ENCODE measurements at places on chromosomes 5 and 9.
A peak's percentile ranks its signal among the peaks of the same experiment; 100 is the strongest.

DNA sequence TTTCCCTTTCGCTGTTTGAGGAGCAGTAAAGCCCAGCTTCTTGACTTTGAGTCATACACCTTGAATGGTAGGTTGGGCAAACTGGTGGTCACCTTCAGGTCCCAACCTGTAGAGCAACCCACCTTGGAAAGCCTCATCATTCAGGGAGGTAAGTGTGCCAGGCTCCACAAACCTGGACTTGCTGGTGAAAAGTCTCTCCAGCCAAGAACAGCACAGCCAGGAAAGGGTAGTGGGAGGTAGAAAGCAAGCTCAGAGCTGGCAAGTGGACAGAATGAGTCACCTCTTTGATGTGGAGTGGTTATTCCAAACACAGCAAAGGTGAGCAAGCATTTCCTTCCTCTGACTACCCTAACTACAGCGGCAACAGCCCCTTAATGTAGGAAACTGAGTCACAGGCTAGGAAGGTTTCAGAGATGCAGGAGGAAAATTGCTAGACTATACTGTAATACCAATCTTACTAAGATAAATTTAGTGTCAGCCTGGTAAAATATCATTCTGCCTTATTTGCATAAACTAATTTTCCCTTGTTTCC, 117.5 kb upstream of the MTAP start:
- DNase-seq = peak; percentile 70

- no peak for DNase-seq
Observed at GRCh38 chr9:68771376-68771775, 66.3 kb downstream of the PIP5K1B start.

DNA sequence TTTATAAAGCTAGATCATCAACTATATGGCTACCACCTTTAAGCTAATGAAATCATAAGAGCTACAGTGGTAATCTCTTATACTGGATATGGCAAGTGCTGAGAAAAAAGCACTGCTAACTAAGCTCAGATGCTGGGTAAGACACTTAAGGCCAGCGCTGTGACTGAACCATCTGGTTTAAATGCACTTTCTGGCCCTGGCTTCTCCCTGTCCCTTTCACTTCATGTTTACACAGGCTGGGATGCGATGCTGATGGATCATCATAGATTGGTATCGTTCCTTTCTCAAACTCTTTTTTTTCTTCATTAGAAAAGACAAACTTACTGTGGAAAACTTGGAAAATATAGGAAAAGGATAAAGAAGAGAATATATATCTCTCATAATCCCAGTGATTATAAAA, 52.3 kb downstream of the KIF24 start:
- DNase-seq = no peak

- DNase-seq = no peak
Observed at GRCh38 chr5:16140417-16140816, 39.2 kb downstream of the MARCHF11 start.

DNA sequence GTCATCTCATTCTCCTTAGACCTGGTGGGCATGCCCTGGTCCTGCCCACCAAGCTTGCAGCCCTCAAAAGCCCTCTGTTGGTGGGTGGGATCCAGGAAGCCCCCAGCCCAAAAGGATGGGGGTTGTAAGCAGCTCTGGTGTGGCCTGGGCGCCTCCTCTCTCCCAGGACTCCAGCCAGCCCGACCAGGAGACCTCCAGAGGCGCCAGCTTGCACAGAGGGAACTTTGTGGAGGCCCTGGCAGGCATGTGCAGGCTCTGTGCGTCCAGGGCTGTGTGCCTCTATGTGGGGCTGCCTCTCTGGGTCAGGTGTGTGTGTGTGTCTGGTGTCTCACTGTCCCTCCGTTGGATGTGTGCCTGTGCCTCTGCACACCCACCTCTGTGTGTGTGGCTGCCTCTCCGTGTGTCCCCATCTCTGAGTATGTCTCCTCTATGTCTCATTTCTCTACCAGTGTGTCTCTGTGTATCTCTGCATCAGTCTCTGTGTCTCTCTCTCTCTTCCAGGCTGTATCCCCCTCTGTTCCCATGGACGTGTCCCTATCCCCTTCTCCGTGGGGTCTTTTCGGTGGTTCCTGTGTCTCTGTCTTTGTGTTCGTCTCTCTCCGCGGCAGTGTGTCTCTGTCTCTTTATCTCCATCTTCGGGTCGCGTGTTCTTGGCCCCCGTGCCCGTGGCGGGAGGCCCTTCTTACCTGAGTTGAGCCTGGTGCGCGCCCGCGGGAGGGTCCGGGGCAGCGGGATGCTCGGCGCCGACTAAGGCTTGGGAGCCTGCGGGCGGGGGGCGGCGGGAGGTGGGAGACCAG, 501 bp downstream of the ENHO start:
- DNase-seq = no peak

DNA sequence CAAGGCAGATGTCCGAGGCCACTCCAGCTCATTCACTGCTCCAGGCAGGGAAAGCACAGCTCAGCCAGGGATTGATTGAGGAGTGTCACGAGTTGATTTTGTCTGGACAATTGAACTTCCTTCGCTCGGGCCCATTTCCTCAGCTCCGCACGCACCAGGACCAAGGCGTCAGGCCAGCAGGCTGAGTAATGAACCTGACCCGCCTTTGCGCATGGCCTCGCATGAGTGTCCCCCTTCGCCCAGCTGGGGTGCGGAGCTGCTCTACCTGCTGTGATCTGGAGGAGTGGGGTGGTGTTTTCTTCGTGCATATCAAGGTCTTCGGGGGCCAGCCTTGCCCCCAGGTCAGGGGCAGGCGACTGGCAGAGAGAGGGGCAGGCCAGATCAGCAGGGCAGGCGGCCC, 44.0 kb downstream of the VAV2 start:
- DNase-seq = no peak

Measured in activated CD4-positive, alpha-beta T cell treated with anti-CD3 and anti-CD28 coated beads for 36 hours (primary cell).